ENCODE measurements at places on chromosomes 1 and 21.

DNA sequence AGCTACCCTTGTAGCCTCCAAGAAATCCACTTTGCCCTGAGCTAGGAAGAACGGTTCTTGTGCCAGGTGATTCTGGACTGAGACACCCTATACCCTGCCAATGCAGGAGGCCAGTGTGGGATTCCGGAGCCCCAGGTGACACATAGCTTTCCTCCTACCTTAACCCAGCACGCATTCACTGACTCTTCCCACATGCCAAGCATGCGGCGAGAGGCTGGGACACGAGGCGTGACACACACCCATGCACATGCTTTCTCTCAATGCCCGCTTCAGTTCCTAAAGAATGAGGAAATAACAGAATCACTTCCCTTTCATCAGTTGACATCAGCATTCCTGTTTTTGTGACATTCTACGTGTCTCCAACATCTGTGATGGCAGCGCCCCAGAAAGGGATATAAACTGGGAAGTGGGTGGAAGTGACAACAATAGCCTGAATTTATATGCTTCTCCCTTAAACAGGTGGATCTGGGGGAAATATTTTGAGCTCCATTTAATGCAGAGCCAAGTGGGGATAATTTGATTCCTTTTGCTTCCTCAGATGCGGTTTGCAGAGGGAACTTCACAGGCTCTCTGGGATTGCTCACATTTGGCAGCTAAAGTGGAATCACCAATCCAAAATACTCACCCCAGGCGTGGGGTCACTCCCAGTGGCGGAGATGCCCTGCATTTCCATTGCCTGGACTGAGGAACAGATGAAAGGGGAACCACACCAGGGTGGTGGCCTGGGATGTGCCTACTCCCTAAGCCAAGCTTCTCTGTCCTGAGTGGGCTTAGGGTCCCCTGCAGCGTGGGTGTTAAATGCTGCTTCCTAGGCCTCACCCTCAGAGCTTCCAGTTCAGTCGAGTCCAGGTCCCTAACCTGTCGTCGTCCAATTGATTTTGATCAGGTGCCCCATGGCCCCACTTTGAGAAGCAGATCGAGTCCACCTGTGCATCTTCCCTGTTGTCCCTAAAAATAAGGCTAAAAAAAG is 445.1 kb downstream of the SIPA1L2 start:
- DNase-seq = no peak

GRCh38 chr1:156927215-156928042 is 7.0 kb downstream of the LRRC71 start:
- peak; percentile 20 for DNase-seq

GRCh38 chr21:45392573-45392971 is 12.4 kb upstream of the COL18A1 start:
- no peak for DNase-seq

GRCh38 chr1:34162852-34163766 is 1.9 kb downstream of the CSMD2 start:
- DNase-seq = no peak

DNA sequence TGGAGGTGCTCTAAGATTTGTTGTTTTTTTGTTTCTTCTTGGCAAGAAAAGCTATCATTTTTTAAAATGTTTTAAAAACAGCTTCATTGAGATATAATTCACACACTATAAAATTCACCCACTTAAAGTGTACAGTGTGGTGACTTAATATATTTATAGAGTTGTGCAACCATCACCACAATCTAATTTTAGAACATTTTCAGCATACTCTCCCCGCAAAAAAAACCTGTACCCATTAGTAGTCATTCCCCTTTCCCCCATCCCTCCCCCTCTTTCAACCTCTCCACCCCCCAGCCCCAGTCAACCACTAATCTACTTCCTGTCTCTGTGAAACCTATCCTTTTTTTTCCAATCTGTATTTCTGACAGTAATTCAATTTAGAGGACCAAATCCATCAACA is 30.6 kb downstream of the ZC3H11B start:
- no peak for DNase-seq

DNA sequence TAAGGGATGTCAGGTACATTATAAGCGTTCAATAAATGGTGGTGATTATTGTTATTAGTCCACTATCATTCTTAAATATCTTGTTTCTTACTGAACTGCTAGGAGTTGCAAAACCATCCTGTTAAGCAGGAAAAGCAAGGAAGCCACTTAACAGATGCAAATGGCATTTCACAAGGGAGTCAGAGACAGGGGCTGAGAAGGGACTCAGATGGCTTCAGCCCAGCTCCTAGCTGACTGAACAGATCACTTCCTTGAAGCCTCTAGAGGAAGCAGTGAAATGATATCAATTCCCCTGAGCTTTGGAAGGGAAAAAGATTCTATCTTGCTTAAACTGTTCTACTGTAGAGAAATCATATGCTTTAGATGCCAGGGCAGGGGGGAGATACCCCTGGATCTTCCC is 151.5 kb downstream of the ST6GALNAC5 start:
- no peak for DNase-seq

GRCh38 chr1:86429835-86430234 is 5.9 kb downstream of the CLCA2 start:
- no peak for DNase-seq

DNA sequence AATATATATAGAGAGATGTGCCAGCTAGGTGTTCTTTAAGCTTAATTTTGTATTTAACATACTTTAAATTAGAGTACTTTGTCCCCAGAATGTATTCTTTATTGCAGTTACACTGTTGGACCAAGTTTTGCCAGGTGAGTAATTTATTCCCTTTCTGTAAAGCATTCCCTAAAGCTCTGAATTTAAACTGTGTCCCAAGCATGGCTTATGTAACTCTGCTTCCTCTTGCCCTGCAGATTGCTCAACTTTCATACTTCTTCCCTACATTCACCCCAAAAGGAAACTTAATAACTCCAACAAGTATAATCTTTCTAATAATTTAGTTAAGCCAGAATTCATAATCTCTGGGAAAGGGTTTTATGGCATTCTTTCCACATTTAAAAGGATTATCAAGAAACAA is 5.6 kb downstream of the LYPLAL1 start:
- no peak for DNase-seq

GRCh38 chr1:93014168-93014567 is 52.9 kb upstream of the DIPK1A start:
- DNase-seq = no peak
